CD4-positive, alpha-beta T cell treated with Interleukin-10 for 1 hour (primary cell): ENCODE measurements at places on chromosomes 4 and X.
A peak's percentile ranks its signal among the peaks of the same experiment; 100 is the strongest.

- no peak for DNase-seq
These were observed 7.7 kb upstream of the GABRG1 start for GRCh38 chr4:46131498-46132057.

- DNase-seq = no peak
These were observed 19.1 kb downstream of the SLAIN2 start for GRCh38 chr4:48360285-48361011.

DNA sequence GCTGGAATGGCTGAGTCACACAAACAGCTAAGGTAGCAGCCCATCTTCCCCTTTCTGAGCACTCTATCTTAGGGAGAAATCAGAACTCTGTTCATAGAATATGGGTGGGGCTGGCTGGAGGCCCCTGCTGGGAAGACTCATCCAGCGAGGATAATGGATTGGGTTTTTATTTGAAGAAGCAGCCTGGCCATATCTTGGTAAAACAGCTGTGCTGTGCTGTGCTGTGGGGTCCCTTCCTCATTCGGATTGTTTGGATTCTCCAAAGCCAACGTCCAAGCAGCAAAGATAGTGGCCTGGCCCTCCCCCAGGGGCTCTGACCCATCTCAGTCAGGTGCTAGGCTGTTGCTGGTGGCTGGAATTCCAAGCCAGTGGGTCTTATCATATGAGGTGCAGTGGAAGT is 63.8 kb downstream of the ZNF718 start:
- no peak for DNase-seq

DNA sequence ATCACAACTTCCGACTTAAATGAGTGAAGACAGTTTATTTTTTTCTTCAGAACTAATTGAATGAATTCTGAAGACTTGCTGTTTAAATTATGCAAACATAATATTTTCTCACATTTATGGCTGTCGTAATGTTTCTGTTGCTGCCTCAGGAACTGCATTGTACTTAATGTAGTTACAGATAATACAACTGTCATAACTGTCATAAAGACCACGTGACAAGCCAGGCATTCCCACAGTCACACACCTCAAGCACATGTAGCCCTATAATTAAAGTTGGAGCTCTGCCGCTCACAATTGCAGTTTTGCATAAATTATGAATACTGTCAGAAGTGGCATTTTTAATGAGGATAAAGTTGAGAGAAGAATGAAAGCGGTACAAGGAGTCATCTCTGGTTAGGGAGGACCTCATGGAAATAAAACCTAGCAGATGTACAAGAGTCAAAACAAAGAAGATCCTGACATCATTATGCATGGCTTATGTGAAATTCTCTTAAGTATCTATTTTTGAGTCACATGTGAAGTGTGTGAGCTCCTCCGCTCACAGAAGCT is 38.5 kb upstream of the GALNTL6 start:
- no peak for DNase-seq

DNA sequence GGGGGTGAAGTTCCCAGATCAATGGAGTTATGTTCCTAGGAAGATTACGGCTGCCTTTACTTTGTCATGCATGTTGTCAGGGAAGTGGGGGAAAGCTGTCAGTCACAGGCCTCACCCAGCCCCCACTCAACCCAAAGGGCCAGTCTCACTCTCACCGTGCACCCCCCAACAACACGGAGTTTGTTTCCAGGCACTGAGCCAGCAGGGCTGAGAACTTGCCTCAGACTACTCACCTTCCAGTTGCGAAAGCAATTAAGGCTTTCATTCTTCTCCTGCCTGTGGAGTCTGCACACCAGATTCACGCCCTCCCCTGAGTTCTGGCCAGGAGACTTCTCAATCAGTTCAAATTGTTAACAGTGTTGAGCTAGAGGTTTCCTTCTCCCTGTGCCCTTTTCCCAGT is 114.3 kb downstream of the SH3BGRL start:
- DNase-seq = no peak

DNA sequence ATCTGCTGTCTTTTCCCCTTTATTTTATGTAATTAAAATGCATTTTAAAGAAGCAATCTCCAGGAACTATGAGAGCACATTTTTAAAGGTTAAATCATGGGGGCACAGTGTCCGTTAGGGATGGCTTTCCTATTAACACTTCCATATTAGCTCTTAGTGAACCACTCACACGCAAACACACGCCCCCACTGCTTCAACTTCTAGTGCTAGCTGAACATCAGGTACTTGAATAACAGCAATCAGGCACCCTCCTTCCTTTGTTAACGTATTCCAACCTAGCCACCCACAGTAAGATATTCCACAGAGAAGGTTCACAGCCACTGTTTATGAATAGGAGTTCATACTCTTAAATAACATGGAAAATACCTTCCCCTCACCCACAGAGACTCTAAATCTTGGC is 9.3 kb downstream of the TMEM255A start:
- no peak for DNase-seq

GRCh38 chrX:10603612-10604011 is 16.8 kb downstream of the MID1 start:
- DNase-seq = no peak

GRCh38 chr4:54793856-54794422 is 136.2 kb downstream of the KIT start:
- no peak for DNase-seq

DNA sequence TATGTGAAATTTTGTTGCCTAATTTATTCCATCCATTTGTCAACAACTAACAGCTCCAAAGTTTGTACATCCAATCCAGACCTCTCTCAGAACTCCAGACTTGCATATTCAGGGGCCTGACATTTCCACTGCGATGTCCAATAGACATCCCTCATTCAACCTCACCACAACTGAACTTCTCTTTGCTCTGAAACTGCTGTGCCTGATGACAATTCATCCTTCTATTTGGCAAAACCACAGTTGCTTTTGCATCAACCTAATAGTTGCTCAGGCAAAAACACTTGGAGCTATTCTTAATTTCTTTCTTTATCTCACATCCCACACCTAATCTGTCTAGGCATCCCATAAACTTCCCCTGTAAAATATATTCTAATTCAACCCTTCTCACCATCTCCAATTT is 56.5 kb downstream of the ANTXR2 start:
- no peak for DNase-seq

DNA sequence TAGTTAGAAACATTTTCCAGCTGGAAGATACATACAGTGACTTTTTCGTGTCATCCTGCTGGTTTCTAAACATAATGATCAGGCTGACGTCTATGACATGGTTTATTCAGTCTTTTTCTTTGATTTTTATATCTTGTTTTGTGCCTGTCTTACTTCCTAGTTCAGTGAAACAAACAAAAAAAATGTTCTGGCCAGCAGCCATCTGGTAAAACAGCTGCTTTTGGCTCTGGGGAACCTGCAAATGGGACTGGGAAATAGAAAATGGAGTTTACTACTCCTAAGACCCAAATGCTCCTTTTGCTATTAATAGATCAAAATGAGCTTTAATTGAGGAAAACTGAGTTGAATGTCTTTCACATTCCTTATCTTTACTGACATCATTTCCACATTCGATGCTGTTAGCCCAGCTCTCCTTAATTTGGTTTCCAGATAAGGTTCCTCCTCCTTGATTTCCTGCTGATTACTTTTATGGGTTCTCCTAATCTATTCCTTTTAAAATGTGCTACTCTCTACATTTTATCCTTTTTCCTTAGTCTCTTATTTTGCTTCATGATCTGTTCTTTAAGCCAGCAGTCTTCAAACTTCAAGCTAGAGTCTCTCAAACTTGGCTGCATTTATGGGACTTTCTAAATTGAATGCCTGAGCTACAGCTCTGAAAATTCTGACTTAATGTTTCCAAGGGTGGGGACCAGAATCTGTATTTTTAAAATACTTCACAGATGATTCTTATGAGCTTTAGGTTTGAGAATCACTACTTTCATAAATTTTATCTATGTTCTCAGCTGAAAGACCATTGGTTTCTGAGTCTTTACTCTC is 499.5 kb downstream of the ANKRD50 start:
- DNase-seq = no peak

DNA sequence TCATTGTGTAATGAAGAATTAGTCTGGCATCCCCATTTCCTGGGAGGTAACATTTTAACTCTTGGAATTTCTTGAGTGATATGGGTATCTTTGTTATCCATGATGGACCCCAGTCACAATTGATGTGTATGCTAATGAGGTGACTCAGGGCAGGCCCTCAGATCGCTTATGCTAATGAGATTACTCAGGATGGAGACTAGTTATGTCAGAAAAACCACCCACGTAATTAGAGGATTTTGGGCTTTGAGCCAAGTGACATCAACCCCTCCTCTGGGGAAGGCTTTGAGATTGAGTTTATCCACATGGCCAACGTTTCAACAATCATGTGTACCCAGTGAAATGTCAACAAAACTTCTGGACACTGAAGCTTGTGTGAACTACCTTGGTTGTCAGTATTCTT is 772.7 kb downstream of the STPG2 start:
- no peak for DNase-seq

DNA sequence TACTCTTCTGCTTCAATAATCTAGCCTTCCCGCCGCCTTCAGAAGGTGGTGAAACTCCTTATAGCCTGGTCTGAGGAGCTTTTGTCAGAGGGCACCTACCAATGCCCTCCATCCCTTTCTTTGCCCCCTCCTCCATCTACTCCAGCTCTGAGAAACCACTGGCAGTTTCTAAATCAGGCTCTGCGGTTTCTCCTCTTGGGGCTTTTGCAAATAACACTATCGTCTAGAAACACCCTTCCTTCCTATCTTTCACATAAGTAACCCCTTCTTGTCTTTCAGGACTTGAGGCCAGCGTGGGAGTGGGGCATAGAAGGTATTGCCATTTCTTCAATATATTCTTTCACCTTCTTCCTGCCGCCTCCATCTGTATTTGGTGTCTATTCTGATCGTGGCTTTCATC is 1.2 kb upstream of the EFHC2 start:
- peak; percentile 60 for DNase-seq

GRCh38 chr4:101183221-101183620 is 164.1 kb downstream of the PPP3CA start:
- no peak for DNase-seq

DNA sequence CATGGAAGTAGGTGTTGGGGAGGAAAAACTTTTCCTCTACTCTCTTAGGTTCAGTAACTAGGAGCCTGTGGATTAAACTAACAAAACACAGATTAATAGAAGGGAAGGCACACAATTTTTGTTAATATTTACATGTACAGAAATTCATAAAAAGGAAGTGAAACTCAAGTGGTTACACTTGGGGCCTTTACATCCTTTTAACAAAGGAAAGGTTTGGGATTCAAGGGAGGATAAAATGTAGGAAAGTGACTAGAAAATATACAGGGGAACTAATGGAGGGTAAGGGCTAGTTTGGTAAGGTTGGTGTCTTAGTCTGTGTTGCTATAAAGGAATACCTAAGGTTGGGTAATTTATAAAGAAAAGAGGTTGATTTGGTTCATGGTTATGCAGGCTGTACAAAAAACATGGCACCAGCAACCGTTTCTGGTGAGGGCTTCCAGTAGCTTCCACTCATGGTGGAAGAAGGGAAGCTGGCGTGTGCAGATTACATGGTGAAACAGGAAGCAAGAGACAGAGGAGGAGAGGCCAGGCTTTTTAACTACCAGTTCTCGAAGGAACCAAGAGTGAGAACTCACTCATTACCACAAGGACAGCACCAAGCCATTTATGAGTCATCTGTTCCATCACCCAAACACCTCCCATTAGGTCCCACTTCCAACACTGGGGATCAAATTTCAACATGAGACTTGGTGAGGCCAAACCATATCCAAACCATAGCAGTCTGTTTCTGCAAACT is 124.4 kb downstream of the CHRDL1 start:
- DNase-seq = no peak

DNA sequence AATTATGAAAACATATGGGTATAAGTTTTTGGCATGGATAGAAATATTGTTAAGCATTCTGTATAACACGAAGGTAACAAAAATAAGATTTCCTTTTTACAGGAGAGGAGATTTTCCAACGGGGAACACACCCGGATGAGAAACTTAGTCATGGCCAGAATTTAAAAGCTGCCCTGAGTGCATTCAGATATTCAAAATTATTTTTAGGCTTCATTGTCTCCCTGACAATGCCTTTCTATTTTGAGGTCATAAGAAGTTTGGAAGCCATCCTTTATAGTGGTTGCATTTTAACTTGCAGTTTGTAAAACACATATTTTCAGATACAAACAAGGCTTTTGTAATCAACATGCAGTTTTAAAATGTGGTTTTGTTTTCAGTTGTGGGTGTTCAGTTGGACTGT is 357.5 kb upstream of the FAM47C start:
- DNase-seq = no peak

DNA sequence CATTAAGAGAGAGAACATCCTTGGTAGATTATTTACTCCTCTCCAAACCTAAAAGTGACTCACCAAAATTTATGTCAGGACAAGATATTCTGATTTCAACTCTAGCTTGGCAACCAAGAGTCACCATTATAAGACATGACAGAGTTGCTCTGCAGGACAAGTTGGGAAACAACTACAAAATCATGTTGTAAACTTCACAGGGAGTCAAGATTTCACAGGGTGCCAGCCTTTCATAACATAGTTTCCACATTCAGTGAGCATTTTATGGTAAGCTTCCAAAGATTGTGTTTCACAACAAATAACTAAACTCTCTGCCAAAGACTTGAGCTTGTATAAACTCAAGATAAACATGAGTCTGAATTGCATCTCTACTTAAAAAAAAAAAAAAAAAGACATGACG is 121.0 kb upstream of the DIAPH2 start:
- DNase-seq = no peak

DNA sequence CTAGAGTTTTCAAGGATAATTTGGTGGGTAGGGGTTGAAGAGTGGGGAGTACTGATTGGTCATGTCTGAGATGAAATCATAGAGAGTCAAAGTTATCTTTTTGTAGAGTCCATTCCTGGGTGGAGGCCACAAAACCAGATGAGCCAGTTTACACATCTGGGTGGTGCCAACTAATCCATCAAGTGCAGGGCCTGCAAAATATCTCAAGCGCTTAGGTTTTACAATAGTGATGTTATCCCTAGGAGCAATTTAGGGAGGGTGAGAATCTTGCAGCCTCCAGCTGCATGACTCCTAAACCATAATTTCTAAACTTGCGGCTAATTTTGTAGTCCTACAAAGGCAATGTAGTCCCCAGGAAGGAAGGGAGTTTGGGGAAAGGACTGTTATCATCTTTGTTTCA is 988.3 kb upstream of the LCORL start:
- no peak for DNase-seq

DNA sequence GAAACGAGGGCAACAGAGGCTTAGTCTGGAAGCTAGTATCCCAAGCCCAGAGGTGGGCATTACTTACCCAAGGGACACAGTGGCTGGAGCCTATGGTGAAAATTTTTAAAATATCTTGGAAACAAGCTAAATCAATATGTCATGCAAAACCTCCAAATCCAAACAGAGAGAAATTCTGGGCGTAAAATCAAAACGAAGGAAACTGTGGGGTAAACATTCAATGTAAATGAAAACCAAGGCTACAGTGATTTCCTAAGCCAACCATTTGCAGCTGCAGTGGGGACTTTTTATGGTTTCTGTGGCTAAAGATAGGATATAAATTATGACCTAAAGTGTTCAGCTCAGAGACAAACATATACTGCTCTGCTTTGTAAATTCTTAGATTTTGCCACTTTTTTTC is 507.7 kb upstream of the DIAPH2 start:
- no peak for DNase-seq

- no peak for DNase-seq
These were observed 11.3 kb downstream of the UCHL1 start for GRCh38 chr4:41267997-41268396.
